ENCODE measurements at places on chromosomes 7 and 10.

DNA sequence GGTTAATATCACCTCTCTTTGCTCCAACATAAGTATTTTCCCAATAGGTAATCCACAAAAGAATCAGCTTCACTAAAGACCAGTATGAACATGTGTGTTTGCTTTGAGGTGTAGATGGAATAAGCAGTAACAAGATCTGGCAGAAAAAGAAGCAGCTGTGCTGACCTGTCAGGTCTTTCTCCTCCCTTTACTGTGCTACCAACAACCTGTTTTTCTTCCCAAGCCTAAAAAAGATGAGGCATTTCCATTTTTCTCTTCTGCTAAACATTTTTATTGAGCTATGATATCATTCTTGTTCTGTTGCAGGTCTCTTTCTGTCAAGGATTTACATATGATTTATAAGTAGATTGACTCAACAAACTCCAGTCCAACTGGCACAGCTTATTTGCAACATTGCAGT, 315.2 kb upstream of the GLI3 start:
- no peak for DNase-seq

DNA sequence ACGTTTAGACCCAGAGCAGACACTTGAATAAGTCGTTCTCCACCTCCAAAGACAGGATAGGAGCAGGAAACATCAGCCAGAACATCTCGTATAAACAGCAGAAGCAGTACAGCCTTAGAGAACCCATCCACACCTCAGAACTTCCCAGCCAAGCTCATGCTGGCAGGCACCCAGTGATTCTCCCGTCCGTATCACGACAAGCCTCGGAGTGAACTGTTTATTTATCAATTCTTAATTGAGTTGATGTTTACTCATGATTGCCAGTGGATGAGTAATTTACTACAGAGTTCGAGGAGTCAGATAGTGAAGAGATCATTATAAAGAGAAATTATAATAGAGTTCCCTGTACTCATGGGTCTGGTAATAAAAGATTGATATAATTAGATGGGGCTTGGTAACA, 811.5 kb downstream of the LRMDA start:
- DNase-seq, result no peak

DNA sequence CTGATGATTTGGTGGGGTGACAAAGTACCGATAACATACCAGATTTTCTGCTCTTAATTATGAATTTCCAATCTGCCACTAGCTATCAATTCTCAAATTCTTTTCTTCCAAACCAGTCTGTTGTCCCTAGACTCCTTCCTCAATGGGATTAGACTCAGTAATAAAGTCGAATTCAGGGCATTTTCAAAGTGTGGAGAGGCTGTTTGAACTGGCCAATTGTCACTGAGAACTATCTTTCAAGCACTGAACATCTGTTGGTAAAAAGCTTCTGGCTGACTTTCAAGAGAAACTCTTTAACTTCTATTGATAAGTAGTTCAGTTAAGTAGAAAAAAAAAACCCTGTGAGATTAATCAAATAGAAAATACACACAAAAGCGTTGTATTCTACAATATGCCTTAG, 108.9 kb downstream of the SAMD9 start:
- no peak for DNase-seq

DNA sequence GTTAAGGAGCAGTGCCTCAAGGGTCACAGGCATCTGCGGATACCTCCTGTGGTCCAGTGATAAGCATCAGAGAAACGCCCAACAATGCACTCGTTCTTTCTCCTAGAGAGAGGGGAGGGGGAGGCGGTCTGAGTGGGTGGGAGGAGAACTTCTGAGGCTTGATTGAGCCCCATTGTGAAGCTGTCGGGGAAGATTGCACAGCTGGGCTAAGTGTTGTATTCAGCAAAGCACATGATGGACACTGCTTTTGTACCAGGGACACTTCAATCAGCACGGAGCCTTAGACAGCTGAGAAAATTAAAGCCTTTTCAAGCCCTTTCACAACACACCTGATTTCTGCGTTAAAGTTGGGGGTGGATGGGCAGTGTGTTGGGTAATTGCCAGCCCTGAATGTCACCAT, 230.3 kb upstream of the GHITM start:
- DNase-seq, result no peak

- DNase-seq, result no peak
Measured at GRCh38 chr7:84181628-84182027, 13.0 kb downstream of the SEMA3A start.

- no peak for DNase-seq
Measured at GRCh38 chr10:3978761-3979160, 193.8 kb upstream of the KLF6 start.

DNA sequence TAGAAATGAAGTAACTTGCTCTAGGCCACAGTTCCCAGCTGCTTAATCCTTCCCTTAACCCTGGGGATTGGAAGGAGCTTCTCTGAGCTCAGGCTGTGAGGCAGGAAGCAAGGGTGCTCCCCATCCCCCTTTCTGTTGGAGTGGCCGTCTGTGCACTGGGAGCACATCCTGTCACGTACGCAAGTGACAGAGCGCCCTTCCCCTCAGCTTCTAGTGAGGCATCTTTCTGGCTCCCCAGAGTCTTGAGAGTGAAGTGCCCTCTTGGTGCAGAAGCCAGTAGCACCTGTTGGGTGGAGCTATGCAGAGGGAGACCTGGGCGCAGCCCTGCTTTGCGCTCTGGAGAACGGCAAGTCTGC, 47.8 kb downstream of the SHH start:
- DNase-seq, result no peak

- DNase-seq, result no peak
Measured at GRCh38 chr10:23604613-23605012, 165.7 kb downstream of the OTUD1 start.

- DNase-seq, result no peak
Measured at GRCh38 chr7:111711426-111712065, 149.3 kb upstream of the IMMP2L start.

DNA sequence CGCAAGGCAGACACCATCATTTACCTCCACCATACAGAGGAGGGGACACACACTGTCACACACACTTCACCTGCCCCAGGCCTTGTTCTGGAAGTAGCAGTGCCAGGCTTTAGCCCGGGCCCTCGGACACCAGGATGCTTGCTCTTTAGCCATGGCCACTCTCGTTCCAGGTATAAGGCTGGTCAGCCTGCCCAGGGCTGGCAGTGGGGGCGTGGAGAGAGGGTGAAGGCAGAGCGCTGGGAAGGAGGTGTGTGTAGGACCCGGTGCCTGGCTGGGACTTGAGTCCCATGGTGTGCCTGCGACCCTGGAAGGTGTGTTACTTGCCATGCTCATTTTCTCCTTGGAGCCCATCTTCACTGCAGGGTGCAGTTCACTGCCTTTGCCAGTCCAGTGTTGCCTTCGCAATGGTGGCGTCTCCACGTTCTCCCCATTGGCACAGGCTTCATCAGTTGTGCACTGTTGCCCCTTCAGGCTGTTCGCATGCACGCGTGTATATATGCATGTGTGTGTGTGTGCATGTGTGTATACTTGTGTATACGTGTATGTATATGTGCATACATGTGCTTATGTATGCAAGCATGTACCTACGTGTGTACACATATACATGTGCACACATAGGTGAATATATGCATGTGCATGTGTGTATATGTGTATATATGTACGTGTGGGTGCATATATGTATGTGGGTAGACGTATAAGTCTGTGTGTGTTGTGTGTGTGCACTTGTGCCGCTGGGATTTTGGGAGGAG, 153.4 kb downstream of the CAMK1D start:
- no peak for DNase-seq

GRCh38 chr7:48309720-48310119, 138.5 kb downstream of the ABCA13 start:
- no peak for DNase-seq

DNA sequence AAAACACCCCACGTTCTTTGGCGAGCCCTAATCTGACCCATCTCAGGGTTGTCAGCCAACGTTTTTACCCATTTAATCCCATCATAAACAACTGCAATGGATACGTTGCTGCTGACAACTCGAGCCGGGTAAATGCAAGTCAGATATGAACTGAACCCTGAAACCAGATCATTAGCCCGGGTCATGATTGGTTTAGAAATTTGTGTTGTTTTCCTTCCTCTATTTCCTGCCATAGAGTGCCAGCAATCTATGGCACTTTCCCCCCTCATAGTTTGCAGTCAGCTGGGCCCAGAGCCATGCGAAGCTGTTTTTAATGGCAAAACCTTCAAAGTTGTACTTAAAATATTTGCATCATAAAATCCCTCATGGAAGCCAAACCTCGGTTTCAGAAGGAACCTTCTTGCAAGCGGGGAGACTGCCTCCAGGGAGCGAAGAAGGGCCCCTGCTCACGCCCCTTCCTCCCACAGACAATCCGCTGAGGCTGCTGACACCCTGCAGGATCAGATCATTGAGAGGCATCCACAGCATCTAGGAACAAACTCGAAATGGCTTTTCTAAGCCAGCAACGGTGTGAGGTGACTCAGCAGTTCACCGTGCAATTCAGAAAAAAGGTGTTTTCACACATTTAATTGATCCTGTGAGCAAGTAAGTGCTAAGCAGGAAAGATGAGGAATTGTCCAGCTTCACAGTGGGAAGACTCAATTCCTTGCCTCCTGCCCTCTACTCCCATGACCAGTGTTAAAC, 710.1 kb downstream of the PARD3 start:
- DNase-seq, result no peak

DNA sequence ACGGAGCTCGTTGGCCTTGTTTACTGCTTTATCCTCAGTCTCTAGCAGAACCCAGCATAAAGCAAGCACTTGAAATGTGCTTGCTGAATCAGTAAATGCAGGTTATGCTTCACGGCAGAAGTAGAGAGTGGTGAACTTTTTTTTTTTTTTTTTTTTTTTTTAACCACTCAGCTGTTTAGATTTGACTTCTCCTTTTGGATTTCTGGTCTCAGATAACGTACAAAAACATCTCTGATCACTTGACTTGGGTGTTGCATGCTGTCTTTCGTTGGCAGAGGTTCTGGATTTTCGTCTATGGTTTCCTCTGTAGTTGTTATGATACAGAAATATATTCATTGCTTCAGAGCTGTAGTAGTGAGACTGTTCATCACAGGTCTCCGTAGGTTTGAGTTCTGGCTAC, 242.5 kb upstream of the HABP2 start:
- no peak for DNase-seq

DNA sequence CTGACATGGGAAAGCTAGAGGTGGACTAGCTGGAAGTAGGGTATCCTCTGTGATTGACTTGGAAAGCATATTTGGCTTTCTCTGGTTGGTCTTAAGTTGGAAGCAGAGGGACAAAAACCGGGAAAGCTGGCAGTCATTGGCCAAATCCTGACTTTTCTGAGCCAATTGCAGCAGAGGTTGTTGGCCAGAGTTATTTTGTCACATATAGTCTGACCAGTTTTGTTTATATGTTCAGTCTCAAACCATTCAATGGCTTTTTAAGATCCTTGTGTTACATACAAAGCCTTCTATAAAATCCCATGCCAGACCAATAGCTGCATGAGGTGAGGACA, 6.3 kb downstream of the CFAP69 start:
- no peak for DNase-seq

GRCh38 chr7:126727930-126728391, 524.8 kb downstream of the GRM8 start:
- DNase-seq, result no peak

- peak; percentile 46 for DNase-seq
Measured at GRCh38 chr7:110877016-110877415, 213.9 kb upstream of the LRRN3 start.

- no peak for DNase-seq
Measured at GRCh38 chr10:120999868-121000267, 148.7 kb downstream of the WDR11 start.

DNA sequence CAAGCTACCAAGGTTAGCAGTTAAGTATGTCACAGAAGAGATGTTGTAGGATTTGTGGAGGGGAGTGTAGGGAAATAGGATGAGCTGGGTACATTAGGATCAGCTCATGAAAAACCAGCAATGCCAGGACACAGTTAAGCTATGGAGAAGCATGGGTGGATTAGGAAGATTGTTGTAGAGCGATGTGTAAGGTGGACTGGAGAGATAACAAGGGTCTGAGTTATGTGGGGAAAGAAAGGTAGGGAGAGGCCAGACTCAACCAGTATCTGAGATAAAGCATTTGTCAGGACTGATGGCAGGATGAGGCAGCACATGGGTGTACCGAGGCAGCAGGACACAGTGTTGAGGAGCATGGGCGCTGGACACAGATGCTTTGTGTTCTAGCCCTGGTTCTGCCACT, 85.4 kb upstream of the PRR15 start:
- no peak for DNase-seq

- DNase-seq, result no peak
Measured at GRCh38 chr10:63887023-63887589, 365.9 kb downstream of the REEP3 start.

GRCh38 chr7:101819183-101819582, 1.8 kb downstream of the CUX1 start:
- no peak for DNase-seq

- no peak for DNase-seq
Measured at GRCh38 chr7:76080204-76080603, 32.3 kb downstream of the MDH2 start.

GRCh38 chr10:116672891-116673290, 52.1 kb downstream of the PNLIPRP2 start:
- DNase-seq, result no peak

DNA sequence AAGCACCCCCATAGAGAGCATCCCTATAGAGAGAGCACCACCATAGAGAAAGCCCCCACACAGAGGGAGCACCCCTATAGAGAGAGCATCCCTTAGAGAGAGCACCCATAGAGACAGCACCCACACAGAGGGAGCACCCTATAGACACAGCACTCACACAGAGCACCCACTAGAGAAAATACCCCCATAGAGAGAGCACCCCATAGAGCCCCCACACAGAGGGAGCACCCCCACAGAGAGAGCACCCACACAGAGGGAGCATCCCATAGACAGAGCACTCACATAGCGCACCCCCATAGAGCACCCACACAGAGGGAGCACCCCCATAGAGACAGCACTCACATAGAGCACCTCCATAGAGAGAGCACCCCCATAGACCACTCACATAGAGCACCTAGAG, 48.6 kb downstream of the INSIG1 start:
- no peak for DNase-seq

GRCh38 chr10:69848454-69848853, 46.7 kb downstream of the COL13A1 start:
- DNase-seq, result no peak

GRCh38 chr10:91103384-91104192, 116.9 kb upstream of the PCGF5 start:
- DNase-seq, result no peak

- no peak for DNase-seq
Measured at GRCh38 chr10:113080925-113081229, 130.8 kb downstream of the TCF7L2 start.

- no peak for DNase-seq
Measured at GRCh38 chr10:89706011-89706410, 4.6 kb downstream of the KIF20B start.

DNA sequence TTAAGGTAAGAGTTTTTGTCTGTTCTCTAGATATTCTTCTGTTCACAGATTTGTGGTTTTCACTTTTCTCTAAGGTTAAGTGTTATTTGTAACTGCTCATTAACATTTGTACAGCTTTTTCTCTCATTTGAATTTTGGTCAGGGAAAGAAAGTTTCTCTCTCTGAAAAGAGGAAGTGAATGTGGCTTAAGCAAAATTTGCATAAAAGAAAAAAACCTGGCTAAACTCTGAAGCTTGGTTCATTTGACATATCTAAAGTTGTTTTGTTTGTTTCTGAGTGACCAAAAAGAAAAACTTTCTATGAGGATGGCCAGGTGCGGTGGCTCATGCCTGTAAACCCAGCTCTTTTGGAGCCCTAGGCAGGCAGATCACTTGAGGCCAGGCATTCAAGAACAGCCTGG, 22.0 kb upstream of the SLC26A4 start:
- DNase-seq, result no peak
